ENCODE measurements at places on chromosomes 13 and 19.

GRCh38 chr13:47463726-47464125 is 537.3 kb downstream of the SUCLA2 start:
- no peak for DNase-seq

GRCh38 chr19:50657222-50657669 is 8.0 kb downstream of the C19orf81 start:
- DNase-seq, result no peak

- DNase-seq, result no peak
Measured at GRCh38 chr19:4472174-4472974, at the start of gene HDGFL2. Gene HDGFL2, plus strand, starts transcription at chr19:4472297. Its CDS starts 54 bp downstream, at chr19:4472351.

GRCh38 chr19:2586196-2586595 is 110.3 kb downstream of the GADD45B start:
- DNase-seq, result no peak

- no peak for DNase-seq
Measured at GRCh38 chr13:20378721-20379120, 146.6 kb upstream of the GJB6 start.

- no peak for DNase-seq
Measured at GRCh38 chr13:36430247-36431203, 1.8 kb upstream of the CCNA1 start.

GRCh38 chr19:778910-779653 is 18.2 kb upstream of the PTBP1 start:
- no peak for DNase-seq

GRCh38 chr19:53951436-53951835 is 11.3 kb upstream of the CACNG8 start:
- no peak for DNase-seq

- no peak for DNase-seq
Measured at GRCh38 chr13:21130116-21130515, 46.2 kb downstream of the SKA3 start.

DNA sequence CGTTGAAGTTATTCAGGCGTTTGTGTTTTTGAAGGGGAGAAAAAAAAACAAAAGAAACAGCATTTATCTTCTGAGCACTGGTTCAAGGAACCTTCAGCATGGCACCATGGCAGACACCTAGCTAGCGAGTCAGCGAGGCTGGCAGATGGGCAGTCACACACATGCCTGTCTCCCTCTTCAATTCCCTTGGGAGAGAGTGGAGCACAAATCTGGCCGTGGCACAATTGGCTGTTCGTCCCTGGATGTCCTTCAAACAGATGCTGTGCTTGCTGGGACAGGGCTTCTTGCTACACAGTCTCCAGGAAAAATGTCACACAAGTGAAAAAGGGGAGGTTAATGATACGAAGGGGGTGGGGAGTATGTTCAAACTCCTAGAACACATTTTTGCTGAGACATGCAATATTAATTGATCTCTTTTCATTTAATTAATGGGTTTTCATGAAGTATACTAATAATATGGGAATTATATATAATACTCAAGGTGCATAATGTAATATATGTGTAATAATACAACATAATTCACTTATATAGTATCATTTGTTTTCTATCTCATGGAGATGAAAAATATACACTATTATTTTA is 1674.5 kb upstream of the SLC10A2 start:
- no peak for DNase-seq

DNA sequence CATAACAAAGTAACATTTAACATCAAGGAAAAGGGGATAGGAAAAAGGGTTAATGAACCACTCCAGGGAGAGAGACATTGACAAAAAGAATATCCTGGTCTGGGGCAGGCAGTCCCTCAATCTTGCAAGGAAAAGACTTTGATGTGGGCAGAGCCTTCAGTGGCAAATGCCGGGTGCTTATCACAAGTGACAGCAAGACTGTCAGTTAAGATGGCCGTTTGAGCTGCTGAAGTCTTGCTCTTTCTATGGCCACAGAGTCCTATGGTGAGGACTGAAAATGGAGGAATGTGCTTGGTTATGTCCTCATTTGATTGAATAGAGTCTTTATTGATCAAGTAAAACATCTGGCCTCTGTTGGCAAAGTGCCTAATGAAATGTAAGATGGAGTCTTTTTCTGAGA is 112.1 kb downstream of the B3GLCT start:
- no peak for DNase-seq

DNA sequence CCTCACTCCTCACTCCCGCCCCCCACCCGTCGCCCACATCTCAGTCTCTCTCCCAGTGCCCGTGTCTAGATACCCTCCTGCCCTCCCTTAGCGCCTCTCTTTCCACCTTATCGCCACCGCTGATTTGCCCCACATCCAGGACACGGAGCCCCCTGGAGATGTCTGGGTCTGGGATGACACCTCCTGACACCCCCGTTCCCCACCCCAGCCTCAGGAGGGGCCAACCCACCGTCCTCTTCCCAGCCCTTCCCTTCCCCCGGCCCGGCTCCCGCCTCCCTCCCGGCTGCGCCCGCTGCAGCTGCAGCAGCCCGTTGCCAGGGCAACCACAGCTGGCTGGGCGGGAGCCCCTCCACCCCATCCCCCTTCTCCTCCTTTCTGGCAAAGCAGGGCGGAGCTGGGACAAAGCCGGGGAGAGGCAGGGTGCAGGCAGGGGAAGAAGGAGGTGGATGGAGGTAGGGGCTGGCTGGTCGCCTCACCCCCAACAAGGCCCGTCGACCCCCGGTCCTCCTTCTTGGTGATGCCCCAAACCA is 13.5 kb downstream of the DPF1 start:
- no peak for DNase-seq

DNA sequence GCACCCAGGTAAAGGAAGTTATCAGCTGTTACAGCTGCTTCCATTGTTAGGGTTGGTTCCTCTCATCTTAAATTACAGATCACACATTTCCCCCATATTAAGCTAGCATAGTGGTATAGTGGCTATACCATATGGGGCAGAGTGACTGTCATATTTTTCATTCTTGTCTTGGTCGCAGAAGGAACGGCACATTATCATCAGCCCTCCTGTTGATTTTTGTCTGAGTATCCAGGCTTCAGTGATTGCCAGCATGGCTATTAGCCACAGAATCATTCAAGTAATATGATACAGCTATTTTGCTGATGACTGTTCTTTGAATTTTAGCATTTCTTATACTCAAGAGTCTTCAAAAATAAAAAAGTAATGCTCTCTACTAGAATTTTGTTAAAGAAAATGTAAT is 240.9 kb downstream of the LIG4 start:
- DNase-seq, result no peak

GRCh38 chr13:55439450-55439849 is 1701.3 kb upstream of the PRR20A start:
- no peak for DNase-seq

DNA sequence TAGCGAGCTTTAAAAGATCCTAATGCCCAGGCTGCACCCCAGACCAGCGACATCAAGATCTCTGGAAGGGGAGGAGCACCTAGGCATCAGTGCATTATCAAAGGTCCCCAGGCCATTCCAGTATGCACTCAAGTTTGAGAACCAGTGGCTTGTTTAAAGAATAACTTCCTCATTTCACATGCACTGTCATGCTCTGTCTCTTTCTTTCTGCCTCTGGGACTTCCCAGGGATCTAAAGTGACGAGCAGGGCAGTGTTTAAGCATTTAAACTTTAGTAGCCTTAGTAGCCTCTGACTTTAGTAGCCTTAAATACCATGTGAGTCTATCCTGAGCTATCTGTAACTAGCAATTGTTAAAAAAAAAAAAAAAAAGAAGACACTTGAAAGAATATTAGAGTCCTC is 8.9 kb upstream of the FARP1 start:
- no peak for DNase-seq

DNA sequence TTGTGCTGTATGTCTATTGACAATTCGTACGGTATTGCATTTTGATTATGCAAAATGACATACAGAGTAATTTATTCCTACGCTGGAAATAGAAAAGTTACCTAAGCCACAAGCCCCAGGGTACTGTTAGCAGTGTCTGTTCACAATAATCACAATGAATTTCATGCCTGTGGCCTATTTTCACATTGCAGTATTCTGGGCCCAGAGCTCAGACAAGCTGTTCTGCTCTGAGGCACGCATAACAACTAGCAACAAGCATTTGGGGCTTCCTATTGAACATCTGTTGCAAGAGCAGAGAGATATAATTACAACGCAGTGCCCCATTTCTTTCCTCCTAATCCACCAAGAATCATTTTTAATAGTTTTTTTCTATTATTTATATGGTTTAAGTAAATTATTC is 158.9 kb upstream of the SGCG start:
- no peak for DNase-seq

- no peak for DNase-seq
Measured at GRCh38 chr19:897442-898039, 4.3 kb downstream of the RNU6-9 start.

DNA sequence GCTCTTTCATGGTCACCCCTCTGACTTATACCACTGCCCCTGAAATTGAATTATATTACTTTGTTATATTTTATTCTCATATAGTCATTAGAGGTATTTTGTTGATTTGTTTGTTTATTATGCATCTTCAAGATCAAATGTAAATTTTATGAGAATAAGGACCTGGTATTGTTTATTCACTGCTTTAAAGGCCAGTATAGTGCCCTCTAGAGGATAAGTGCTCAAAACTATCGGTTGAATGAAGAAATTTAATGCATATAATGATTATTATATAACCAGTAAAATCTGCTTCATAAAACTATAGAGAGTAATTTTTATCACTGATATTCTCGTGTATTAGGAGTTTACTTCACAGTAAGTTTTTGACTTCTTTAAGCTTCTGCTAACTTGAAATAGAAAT is 1401.9 kb downstream of the SLITRK1 start:
- no peak for DNase-seq

GRCh38 chr19:48672994-48673393 is at the start of gene NTN5:
Gene NTN5, minus strand, starts transcription at chr19:48673017. Its CDS starts 2,031 bp downstream, at chr19:48670986.
- DNase-seq, result no peak

GRCh38 chr13:53012707-53013106 is 15.9 kb upstream of the OLFM4 start:
- no peak for DNase-seq

DNA sequence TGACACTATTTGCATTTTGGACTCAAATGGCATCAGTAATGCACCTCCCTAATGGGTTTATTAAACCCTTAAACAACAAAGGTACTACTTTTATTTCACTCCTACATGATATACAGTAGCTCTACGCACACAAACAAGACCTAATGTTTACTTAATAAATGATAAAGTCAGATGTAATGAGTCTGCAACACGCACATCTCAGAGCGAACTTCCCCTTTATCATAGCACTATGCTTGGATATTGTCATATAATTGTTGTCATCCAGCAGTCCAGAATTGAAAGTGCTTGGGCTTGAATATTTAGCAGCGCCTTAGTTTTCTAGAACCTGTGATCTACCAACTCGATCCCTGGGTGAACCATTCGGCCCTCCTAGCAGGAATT is 772 bp downstream of the PARP4 start:
- no peak for DNase-seq

- DNase-seq, result no peak
Measured at GRCh38 chr13:47628666-47629065, 372.4 kb downstream of the SUCLA2 start.

- no peak for DNase-seq
Measured at GRCh38 chr13:80945328-80945727, 604.4 kb upstream of the SPRY2 start.

GRCh38 chr19:41373993-41374392 is 2.3 kb upstream of the TMEM91 start:
- no peak for DNase-seq
